A172 (cell line): ENCODE measurements at places on chromosomes 6 and 20.

GRCh38 chr6:148461986-148462577 lies 119.4 kb downstream of the SASH1 start:
- no peak for DNase-seq

DNA sequence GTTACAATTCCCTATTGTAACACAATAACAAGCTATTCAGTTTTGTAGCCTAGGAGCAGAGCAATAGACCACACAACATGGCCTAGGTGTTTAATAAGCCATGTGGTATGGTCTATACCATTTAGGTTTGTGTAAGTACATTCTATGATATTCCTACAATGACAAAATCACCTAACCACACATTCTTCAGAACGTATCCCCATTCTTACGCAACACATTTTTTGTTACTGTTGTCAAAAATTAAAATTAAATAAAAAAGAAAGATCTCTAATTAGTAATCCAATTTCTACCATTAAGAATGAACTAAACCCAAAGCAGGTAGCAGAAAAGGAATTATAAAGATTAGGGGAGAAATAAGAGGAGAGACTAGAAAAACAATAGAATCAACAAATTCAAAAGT lies 44.0 kb downstream of the RANBP9 start:
- DNase-seq, result no peak

DNA sequence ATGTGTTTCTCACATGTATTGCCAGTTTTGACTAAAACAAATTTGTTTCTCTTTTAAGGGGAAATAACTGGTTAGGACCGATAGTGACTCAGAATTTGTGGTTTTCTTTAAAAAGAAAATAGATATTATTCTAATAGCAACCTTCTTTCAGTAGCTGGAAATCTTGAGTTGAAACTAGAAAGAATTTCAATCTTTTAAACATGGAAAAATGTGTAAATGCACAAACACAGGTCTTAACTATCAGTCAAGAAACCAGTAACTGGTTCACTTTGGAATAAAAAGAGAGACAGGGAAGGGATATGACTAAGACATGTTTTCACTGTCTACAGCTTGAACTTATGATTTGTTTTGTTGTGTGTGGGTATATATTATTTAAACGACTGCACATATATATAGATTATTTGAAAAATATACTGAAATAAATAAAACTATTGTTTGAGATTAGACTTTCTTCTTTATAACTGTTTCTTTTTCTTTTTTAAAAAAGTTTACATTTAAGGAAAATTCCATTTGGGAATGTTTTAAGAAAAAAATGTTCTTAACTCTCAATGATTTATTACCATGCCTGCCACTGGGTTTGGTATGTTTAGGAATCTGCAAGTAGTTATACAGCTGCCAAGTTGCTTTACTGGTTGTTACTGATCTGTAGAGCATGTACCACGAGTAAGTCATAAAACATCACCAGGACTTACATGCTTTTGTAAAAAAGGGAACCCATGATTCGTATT lies 753.3 kb upstream of the MARCKS start:
- peak; percentile 59 for DNase-seq

- DNase-seq, result no peak
These were observed 141.5 kb downstream of the ZDHHC14 start for GRCh38 chr6:157522472-157522871.

DNA sequence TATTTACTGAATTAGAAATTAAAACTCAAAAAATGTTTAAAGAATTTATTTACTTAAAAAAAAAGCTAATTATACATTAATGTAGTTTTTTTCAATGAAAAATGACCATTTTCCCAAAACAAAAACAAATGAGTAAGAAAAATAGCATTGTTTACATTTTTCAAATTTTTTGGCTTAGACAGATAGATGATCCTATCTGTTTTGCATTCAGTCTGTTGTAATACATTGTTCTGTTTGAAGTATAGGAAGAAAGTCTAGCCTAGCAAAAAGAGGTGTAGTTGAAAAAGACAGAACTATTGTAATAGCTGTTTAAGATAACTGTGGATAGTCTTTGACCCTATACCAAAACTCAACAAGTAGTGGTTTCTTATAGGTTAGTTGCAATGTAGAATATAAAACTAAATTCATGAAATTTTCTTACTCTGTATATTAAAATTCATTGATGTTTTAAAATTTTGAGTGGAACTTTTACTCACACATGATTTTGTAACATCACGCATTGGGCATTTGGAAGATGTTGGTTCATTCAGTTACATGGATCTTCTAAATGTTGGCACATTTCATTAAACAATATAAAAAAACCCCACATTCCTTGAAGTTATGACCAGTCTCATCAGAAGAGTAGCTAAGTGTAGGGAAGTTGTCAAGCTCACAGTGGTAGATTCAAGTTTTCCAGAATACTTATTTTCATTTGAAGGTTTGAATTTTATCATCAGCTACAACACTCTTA lies 62.0 kb downstream of the KCNS1 start:
- DNase-seq, result no peak

GRCh38 chr6:27472182-27472616 lies 706 bp downstream of the ZNF184 start:
- peak; percentile 75 for DNase-seq

DNA sequence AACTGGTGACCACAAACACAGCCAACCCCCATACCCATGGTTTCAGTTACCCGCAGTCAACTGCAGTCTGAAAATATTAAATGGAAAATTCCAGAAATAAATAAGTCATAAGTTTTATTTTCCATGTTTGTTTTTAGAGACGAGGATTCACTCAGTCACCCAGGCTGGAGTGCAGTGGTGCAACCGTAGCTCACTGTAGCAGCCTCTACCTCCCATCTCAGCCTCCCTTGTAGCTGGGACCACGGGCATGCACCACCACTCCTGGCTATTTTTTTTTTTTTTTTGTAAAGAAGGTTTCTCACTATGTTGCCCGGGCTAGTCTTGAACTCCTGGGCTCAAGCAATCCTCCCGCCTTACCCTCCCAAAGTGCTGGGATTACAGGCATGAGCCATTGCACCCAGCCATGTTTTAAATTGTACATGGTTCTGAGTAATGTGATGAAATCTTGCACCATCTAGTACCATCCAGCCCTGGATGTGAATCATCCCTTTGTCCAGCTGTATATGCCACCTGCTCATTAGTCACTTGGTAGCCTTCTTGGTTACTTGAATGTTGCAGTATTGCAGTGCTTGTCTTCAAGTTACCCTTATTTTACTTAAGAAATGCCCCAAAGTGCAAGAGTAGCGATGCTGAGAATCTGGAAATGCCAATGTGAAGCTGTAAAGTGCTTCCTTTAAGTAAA lies 14.5 kb downstream of the CSNK2A1 start:
- DNase-seq, result peak; percentile 84

- no peak for DNase-seq
These were observed 58.0 kb downstream of the TBXT start for GRCh38 chr6:166109608-166110007.
